ENCODE measurements at places on chromosomes 7 and 10.

- DNase-seq, result no peak
Measured at GRCh38 chr10:75773813-75774782, 342.7 kb downstream of the LRMDA start.

GRCh38 chr7:151173386-151174245 is 6.1 kb upstream of the GBX1 start:
- no peak for DNase-seq

DNA sequence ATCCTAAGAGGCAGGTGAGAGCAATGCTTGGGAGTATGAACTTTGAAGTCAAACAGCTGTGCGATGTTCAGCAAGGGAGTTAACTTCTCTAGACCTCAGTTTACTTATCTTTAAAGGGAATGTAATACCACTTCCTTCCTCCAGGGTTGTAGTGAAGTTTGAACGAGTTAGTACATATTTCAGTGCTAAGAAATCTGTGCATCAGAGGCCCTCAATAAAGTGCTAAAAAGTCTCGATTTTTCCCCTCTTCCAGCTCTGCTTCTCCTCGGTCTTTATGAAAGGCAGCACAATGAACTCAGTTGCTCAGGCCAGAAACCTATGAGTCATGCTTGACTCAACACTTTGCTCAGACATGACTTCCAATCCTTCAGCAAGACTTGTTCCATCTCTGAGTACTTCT is 418.9 kb downstream of the MDFIC start:
- DNase-seq, result peak; percentile 69

GRCh38 chr7:338295-339061 is 48.5 kb downstream of the FOXL3 start:
- DNase-seq, result no peak

DNA sequence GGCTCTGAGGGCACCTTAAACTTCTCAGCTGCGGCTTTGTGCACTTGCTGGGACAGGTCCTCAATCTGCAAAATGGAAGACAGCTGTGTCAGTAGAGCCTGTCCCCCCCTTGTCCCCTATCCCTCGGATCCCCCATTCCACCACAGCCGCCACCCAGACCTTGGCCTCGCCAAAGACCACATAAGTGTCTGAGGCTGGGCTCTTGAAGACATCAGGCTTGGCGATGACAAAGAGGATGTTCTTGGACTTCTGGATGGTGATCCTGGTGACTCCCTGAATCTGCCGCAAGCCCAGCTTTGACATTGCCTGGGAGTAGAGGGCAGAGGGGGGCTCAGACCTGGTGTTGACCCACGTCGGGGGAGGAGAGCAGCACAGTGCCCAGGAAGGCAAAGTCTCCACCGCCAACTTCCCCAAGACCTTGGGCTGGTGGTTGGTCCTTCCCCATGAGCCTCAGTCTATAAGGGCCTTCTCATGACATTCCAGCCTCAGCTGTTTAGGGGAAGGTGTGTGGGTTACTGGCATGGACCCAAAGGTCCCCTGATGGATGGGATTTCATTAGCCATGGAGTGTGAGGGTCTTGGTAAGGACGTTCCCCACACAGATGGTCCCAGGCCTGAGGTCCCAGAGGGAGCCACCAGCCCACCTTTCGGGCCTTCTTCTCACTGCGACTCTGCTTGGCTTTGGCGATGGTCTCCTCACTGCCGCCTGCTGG is 7.7 kb downstream of the NACAD start:
- DNase-seq, result no peak

GRCh38 chr7:80181411-80181810 is 46.8 kb downstream of the GNAI1 start:
- no peak for DNase-seq

GRCh38 chr7:20275637-20276036 is 55.1 kb upstream of the ITGB8 start:
- DNase-seq, result no peak

DNA sequence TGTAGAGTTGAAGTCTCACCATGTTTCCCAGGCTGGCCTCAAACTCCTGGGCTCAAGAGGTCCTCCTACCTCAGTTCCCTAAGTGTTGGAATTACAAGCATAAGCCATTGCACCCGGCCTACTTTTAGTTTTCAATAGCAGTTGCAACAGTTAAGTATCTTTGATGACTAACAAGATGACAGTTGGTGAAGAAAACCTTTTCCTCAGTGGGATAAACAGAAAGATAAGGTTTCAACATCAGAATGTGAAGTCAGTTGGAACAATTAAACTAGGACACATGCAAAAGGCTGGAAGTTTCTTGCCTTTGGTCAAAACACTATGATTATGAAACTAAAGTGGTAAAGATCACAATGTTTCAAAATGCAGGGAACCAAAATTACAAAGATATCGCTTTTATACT is 169.2 kb downstream of the ZNF438 start:
- DNase-seq, result no peak

DNA sequence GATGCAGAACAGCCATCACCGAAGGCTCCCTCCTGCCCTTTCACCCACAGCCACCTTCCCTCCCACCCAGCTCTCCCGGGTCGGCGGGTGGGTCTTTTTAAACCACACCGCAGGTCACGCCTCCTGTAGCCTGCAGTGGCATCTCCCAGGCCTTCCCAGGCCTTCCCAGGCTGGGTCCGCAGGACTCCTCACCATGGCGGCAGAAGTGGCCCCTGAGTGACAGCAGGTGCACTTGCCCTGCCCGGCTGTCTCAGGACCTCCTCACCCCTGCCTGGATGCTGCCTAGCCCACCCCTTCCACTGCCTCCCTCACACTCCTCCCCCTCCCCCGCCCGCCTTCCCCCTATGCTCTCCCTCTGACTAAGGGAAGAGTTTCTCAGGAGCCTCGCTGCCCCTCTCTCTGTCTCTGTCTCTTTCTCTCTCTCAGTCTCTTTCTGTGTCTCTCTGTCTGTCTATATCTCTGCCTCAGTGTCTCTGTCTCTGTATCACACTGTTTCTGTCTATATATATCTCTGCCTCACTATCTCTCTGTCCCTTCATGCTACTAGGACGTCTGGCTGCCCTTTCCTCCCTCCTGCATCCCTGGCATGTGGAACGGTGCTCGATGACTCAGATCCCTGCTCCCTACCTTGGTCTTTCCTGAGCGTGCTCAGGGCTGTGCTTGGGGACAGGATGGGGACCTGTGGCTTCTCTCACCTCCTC is 57.5 kb downstream of the GLRX3 start:
- DNase-seq, result no peak

DNA sequence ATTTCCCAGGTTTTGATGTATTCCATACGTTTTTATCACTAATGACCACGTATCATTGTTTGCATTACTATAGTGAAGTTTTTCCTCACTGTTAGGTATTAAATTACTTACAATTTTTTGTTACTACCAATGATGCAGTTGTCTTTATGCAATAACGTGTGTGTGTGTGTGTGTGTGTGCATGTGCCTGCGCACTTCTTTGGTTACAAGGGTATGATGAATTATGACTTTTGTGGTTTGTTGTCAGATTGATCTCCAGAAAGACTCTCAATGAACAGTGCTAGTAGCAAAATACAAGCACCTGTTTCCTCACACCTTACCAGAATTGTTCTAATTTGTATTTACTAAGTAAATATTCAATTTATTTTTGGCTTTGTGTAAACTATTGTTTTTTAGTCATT is 51.5 kb downstream of the MCMBP start:
- no peak for DNase-seq

- no peak for DNase-seq
Measured at GRCh38 chr7:69836702-69837101, 238.4 kb downstream of the AUTS2 start.

All from A172 (cell line).